ENCODE measurements at places on chromosomes 5 and 9.
A peak's percentile ranks its signal among the peaks of the same experiment; 100 is the strongest.

- peak; percentile 37 for DNase-seq
Measured at GRCh38 chr5:176578391-176578808, 29.3 kb downstream of the CDHR2 start.

DNA sequence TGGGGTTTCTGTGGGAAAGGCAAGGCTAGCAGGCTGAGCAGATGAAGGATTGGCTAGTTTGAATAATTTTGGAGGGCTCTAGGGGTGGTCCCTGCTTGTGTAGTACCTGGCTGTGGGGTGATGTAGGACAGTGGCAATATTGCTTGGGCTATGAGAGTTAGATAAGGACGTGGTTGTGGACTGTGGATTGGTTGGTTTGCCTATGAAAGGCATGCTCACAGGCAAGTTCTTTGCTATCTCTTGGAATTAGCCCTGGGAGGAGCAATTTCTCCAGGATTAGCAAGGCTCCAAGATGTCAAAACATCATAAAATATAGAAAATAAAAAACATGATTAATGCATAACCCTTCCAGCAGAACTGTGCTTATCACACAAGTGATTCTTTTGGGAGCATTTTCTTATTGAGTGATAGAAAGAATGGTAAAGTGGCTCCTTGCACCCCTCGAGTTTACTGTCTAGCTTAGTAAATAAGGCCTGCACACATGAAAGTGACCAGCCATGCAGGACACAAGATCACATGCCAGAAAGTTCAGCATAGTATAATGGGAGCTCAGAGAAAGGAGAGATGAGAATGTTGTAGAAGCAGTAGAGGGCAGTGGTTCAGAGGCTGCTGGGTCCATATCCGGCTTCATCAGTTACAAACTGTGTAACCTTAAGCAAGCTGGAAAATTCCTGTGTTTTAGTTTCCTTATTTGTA lies 13.8 kb downstream of the AOPEP start:
- DNase-seq = no peak

GRCh38 chr9:5448016-5448415 lies 2.3 kb upstream of the CD274 start:
- no peak for DNase-seq

DNA sequence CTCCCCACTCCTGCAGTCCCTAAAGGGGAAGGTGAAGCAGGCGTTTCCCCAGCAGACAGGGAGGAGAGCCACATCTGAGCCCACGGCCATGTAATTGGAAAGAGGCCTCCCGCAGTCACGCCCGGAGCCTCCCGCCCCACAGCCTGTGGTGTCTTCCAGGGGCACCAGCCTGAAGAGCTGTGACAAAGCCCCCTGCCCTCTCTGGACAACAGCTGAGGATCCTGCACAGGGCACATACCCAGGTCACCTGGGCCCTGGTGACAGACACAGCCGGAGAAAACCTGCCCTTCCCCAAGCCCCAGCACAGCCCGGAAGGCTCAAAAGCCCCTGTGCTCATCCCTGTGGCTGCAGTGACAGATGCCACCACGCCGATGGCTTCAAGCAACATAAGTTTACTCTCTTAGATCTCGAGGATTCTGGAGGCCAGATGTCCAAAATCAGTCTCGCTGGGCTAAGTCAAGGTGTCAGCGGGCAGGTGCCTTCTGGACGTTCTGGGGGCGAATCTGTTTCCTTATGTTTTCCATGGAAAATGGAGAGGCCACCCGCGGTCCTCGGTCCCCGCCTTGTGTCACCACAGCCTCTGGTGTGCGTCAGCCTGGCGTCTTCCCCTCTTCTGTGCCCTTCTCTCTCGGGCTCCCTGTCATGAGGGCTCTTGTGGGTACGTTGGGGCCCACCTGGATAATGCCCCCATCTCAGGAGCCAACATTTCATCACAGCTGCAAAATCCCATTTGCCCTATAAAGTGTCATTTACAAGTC lies 71.5 kb downstream of the PSMB7 start:
- DNase-seq = no peak

DNA sequence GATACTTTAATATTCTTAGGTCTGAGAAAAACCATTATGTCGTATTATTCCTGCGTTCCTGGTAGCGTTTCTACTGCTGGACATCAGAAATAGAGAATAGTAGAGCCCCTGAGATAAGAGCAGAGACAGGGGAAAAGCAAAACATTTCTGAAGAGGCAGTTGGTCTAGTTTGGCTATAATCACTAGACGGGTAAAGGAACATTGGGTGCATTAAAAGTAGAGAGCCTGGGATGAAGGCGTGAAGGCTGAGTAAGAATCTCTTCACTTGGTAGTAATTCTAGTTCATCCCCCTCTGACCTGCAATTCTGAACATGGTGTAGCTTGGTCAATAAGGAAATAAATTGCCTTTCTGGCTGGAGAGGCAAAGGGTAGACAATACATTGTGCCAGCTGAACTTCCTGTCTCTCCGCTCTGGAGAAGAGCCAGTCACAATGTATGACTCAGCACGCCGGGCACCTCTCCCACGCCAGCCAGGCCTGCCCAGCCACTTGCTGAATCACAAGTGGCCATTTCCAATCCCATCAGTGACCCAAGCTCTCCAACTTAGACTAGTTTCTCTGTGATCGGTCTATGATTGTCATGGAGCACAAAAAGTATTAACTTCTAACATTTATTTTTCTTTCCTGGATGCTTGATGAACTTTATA lies 75.4 kb downstream of the STK32A start:
- DNase-seq = no peak

GRCh38 chr9:14303521-14303920 lies 10.4 kb downstream of the NFIB start:
- DNase-seq = no peak

DNA sequence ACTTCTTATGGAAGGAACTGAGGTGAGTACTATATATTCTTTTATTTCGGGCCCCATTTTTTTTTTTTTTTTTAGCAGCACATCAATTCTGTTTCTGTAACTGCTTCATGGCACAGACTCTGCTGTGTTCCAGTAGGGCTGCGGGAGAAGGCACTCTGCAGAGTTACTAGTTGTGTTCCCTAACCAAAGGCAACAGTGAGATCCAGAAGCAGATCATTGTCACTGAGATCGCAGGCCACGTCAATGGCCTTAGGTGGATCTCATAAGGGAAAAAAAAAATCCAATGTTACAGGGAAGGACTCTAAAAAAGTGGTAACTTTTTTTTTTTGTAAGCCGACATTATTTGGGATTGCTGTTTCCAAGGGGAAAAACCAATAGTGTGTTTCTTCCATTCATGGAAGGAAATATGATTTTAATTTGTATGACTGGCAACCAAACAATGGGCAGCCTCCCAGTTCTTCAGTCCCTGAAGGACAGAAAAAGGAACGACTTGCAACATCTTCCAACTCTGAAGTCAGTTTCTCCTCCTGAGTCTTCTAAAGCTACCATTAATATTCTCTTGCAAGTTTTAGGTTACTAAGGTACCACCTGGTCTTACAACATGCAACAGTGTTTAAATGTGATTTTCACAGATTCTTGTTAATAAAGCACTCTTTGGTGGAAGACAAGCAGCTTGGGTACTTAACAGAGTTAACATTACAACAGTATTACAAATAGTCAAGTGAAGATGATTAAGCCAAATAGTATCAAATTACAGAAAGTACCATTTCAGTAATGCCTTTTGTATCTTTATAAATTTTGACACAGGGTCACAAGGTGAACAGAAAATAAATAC lies 52.8 kb downstream of the HABP4 start:
- DNase-seq = no peak

- DNase-seq = no peak
Measured at GRCh38 chr5:157518963-157519362, 56.6 kb downstream of the ADAM19 start.

Measured in T-helper 9 cell (primary cell).